NCI-H2227 treated with DMSO at 0.1 percent for 48 hours (cell line): ENCODE measurements at places on chromosomes 4 and X.

DNA sequence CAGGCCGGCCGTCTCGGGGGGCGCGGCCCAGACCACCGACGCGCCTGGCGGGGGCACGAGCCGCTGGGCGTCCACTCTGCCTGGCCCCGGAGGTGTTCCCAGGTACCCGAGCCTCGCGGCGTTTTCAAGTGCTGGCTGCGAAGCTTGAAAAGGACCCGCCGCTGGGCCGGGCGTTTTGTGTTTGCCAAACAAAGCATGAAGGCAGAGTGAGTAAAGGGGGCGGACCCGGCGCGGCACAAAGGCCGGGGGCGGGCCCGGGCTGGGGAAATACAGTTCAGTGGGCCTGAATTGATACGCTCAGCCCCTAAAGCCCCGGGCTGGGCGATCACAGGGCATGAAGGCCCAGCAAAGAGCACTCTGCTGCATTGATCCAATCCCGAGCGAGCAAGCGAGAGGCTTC lies 65.4 kb downstream of the SOX3 start:
- DNase-seq, result no peak

- DNase-seq, result no peak
Observed at GRCh38 chrX:1435241-1435895, 17.3 kb downstream of the ASMTL start.

GRCh38 chr4:168659741-168660465 lies 163.1 kb downstream of the PALLD start:
- no peak for DNase-seq

DNA sequence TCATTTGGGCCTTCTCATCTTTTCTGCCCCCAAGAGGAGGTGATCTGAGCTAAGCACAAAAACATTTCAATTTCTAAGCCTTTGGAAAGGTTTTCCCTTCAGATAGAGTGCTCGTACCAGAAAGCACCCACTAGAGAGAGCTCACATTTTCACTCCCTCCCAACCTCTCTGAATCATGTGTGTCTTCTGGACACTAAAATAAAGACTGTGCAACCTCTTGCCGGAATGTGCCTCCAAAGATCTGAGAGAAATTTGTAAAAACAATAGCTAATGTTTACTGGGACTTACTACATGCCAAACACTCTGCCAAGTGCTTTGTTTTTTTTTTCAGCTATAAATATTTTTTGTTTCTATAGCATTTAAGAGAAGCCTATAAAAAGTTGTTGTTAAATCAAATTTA lies 120.6 kb upstream of the LNX1 start:
- DNase-seq, result no peak

DNA sequence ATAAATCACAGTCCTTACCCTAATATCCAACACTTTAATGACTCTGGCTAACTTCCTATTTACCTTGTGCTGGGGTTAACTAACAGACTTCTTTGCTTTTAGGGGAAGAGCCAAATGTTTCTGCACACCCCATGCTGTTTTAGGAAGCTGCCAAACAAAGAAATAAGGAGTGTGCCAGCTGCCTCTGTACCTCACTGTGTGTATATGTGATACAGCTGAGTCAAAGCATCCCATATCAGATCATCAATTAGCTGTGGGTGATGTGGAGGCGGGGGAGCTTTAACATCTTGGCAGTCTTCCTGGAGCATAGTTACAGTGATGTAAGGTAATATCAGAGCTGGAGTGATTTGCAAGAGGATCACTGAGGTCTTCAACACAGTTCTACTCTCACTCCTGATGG lies 95.4 kb downstream of the COL25A1 start:
- DNase-seq, result no peak

GRCh38 chrX:108344216-108344615 lies 94.0 kb downstream of the COL4A6 start:
- no peak for DNase-seq

DNA sequence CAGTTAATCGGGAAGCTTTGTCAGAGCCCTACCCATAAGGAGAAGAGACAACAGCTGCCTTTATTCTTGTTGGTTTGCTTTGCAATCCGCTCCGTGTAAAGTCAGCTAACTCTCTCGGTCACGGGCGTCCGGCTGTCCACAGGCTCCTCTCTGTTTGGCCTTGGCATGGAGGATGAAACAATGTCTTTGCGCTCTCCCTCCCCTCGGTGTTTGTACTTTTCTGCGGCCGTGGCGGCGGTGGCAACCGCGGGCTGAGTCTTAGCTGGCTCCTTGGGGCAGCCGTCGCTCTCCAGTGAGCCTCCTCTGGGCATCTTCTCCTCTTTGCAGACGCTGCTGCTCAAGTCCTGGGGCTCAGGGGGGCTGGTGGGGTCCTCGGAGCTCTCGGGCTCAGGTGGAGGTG lies 10.6 kb upstream of the IRAK1 start:
- DNase-seq, result no peak

- DNase-seq, result no peak
Observed at GRCh38 chr4:37562592-37562991, 123.6 kb downstream of the RELL1 start.
